Heart left ventricle (tissue), 16 donors: ENCODE measurements at places on chromosomes 12 and 14.

- H3K27me3 ChIP-seq = no peaks in the 10 kb centered on the region
- peak; percentile 78 for DNase-seq
- H3K27ac ChIP-seq = peak overlapping the region; percentile 93
Measured at GRCh38 chr14:90758959-90759358, 57.3 kb downstream of the TTC7B start.

DNA sequence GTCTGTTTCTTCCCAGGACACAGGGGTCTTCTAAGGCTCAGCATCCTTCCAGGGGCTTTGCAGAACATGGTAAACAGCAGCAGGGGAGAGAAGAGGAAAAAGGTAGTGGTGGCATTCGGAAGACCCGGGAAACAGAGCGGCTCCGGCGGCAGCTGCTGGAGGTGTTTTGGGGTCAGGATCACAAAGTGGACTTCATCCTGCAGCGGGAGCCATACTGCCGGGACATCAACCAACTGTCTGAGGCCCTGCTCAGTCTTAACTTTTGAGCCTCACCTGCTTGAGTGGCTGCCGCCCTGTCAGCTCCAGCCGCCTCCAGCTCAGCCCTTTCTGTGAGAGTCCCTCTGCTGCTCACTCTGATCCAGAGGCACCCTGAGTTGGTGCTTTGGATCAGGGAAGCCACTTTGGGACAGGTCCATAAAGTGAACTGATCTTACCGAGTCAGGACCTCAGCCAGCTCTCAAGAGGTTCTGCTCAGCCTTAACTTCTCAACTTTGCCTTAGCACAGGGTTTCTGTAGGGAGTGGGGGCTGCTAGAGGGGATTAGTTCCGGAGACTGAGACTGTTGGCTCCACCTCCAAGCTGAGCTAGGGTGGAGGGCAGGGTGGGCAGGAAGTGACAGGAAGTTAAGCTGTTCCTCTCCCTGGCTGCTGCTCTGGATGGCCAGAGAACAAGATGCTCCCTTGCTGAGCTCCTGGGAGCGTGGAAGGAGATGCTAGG, 5.4 kb downstream of the SDR39U1 start:
- peak overlapping the region; percentile 73 for H3K27ac ChIP-seq
- DNase-seq = no peak
- H3K36me3 ChIP-seq = peaks cover 18% of the 10 kb centered on the region
- no peak overlapping the region for H3K4me3 ChIP-seq
- peaks cover 21% of the 10 kb centered on the region for H3K4me1 ChIP-seq

DNA sequence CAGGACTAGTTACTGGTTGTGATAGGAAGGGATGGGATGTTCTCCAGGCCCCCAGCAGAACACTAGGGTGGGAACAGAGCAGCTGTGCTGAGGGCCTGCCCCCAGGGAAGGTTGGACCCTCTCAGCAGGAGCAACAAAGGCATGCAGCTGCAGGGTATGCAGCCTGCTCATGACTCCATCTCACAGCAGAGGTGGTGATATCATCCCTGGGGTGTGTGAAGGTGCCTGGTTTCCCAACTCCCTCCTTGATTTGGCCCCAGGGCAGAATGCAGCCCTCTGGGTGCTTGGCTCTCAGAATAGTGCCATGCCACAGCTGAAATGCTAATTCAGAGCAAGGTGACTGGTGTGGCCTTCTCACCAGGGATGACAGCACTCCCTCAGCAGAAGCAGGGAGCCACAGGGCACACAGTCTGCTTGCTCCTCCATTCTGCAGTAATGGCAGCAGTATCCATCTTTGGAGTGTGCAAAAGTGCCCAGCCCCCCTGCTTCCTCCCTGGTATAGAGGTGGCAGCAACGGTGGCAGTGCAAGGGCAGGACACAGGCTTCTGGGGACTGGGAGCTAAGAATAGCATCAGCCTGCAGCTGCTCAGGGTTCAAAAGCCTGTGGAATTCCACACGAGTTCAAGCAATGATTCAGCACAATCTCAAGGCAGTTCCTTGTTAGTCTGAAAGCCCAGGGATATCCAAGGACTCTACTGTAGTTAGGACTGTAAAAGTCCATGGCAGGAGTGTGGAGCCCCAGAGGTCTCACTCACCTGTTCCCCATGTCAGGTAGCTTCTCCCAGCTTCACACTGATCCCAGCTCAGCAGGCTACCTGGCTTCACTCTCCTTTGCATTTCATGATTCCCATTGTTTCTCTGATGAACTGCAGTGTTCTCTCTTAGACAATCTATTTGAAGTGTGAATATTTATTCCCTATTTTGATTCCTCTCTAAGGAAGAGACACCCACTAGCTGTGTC, 298.1 kb upstream of the FOXG1 start:
- DNase-seq = no peak
- H3K27me3 ChIP-seq = no peaks in the 10 kb centered on the region
- H3K4me3 ChIP-seq = no peak overlapping the region
- H3K36me3 ChIP-seq = no peaks in the 10 kb centered on the region
- H3K27ac ChIP-seq = no peak overlapping the region

GRCh38 chr12:15982471-15982870, 71.3 kb downstream of the DERA start:
- H3K36me3 ChIP-seq = no peaks in the 10 kb centered on the region
- DNase-seq = no peak
- no peak overlapping the region for H3K4me3 ChIP-seq
- peaks cover 37% of the 10 kb centered on the region for H3K4me1 ChIP-seq
- no peaks in the 10 kb centered on the region for H3K27me3 ChIP-seq

- DNase-seq = no peak
- peaks cover 19% of the 10 kb centered on the region for H3K36me3 ChIP-seq
- no peak overlapping the region for H3K4me3 ChIP-seq
- no peaks in the 10 kb centered on the region for H3K4me1 ChIP-seq
- H3K27ac ChIP-seq = peak overlapping the region; percentile 6
- H3K27me3 ChIP-seq = no peaks in the 10 kb centered on the region
Measured at GRCh38 chr12:1965916-1966315, 38.3 kb downstream of the DCP1B start.
